ENCODE measurements at places on chromosomes 3 and 15.
A peak's percentile ranks its signal among the peaks of the same experiment; 100 is the strongest.

GRCh38 chr15:38613085-38613484 lies 48.5 kb upstream of the RASGRP1 start:
- no peak for DNase-seq

- DNase-seq, result no peak
Observed at GRCh38 chr15:59196416-59196815, 10.2 kb upstream of the LDHAL6B start.

DNA sequence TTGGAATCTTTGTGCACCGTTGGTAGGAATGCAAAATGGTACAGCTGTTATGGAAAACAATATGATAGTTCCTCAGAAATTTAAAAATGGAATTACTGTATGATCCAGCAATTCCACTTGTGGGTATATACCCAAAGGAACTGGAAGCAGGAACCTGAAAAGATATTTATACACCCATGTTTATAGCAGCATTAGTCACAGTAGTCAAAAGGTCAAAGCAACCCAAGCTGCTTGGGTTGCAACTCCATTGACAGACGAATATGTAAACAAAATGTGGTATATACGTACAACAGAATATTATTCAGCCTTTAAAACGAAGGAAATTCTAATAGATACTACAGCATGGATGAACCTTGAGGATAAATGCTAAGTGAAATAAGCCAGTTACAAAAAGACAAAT lies 35.0 kb upstream of the CAPN3 start:
- no peak for DNase-seq

- DNase-seq, result no peak
Observed at GRCh38 chr3:107630779-107631178, 108.0 kb downstream of the BBX start.

DNA sequence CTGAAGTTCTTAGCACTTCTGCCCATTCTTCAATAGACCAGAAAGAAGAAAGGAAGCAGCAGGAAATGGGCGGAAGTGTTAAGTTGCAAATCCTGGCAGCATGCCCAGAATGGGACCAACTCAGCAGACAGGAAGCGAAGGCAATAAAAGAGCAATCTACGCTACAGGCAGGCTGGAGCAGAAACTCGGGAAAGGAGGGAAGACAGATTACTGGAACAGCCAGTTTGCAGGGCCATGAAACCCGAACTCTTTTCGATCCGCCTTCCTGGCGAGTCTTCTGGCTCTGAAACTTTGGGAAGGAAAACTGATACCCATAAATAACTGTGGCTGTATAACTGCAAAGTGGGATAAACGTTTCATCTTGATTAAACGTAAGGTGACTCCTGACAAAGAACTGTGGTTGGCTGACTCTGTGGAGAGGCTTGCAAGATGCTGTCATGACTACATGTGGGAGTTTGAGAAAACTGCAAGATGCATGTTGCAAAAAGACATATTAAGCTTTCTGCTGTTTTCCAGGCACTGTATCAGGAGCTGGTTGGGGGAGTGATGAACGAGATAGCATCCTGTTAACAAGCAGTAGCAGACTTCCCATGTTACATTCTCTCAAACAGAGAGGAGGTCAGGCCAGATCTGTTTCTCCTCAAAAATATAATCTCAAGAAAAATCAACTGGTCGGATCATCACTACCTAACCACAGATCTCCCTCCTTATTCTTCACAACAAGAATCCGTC lies 67.8 kb downstream of the FMN1 start:
- peak; percentile 83 for DNase-seq

- no peak for DNase-seq
Observed at GRCh38 chr15:84919106-84919667, 34.7 kb downstream of the SLC28A1 start.

- no peak for DNase-seq
Observed at GRCh38 chr15:79942741-79943481, 28.1 kb downstream of the BCL2A1 start.
